Mammary microvascular endothelial cell (primary cell): ENCODE measurements at places on chromosomes 13 and 19. TPM values are rescaled to one million over a fixed set of nuclear protein-coding genes. Genes with fewer than 3 reads are reported as not detected.

The CGB1 gene
- not detected in 2 replicates for total RNA-seq

The ZNF85 gene
- 8.8 and 13.4 TPM in 2 replicates for total RNA-seq

The OVOL3 gene
- total RNA-seq = not detected in 2 replicates

The ADGRE3 gene
- not detected in 2 replicates for total RNA-seq

The PRR20D gene
- not detected in 2 replicates for total RNA-seq

The MUC16 gene
- total RNA-seq = not detected in 2 replicates

The C19orf67 gene
- total RNA-seq = not detected in 2 replicates

The B3GNT3 gene
- total RNA-seq = 0.05 and 0.13 TPM in 2 replicates

The CBY2 gene
- not detected in 2 replicates for total RNA-seq
